Tibial nerve (tissue), 4 donors: ENCODE measurements at places on chromosomes 7 and 10.
A peak's percentile ranks its signal among the peaks of the same experiment; 100 is the strongest.

DNA sequence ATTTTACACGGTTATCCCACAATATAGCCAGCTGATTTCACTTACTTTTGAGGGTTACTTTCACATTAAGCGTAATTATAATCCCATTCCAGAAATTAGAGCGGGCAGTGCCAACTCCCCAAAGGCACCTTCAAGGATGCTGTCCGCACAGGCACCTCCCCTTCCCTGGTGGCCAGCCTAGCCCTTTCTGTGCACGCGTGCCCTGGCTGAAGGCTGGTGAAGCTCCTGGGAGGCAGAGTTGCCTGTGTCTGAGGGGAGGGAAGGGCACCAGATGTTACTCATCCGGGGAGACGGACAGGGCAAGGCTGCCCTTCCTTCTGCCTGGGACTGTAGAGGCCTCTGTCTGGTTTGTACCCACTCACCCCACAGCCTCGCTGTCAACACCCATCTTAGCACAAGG is 198.4 kb downstream of the TCERG1L start:
- no peak for DNase-seq

- peak; percentile 53 for DNase-seq
Observed at GRCh38 chr10:102678842-102679289, 34.6 kb downstream of the TRIM8 start.

GRCh38 chr7:112970771-112971170 is 115.9 kb downstream of the GPR85 start:
- no peak for DNase-seq

- DNase-seq: no peak
Observed at GRCh38 chr7:108135446-108136190, 5.5 kb upstream of the LAMB4 start.

DNA sequence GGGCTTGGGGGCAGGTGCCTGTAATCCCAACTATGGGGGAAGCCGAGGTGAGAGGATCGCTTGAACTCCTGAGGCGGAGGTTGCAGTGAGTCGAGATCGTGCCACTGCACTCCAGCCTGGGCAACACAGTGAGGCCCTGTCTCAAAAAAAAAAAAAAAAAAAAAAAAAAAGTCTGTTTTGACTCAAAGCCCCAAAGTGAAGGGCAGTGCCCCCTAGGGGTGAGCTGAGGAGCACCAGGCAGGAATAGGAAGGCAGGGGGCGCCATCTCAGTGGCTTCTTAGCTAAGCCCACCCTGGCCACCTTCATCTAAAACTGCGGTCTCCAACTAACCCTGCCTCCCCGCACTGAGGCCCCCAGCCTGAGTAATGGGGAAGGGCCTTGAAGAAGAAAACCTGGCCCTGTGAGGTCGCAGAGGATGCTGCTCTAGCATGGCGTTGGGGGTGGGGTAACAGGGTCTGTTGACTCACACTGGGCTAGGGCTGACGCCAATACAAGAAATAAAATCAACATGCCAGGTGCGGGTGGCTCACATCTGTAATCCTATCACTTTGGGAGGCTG is 9.8 kb downstream of the PODXL start:
- no peak for DNase-seq

- no peak for DNase-seq
Observed at GRCh38 chr10:125035136-125035535, 93.2 kb downstream of the ZRANB1 start.

DNA sequence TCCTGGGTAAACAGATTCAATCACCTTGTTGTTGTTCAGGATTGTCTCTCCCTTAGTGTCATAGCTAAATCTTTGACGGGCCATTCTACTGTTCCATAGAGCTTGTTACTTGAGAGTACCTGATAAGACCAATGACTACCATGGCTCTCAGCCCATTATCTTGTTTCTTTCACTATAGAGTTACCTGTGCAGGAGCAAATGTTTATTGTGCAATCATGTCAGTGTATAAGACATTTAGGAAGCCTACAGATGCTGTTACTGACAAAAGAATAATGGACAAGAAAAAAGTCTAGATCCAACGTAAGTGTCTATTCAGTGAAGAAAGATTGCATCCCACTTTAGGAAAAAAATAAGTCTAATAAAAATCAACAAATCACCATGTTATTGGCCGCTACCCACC is 1041.7 kb upstream of the AUTS2 start:
- DNase-seq: no peak

GRCh38 chr7:84792231-84792893 is 394.5 kb downstream of the SEMA3D start:
- DNase-seq: no peak

- DNase-seq: no peak
Observed at GRCh38 chr10:75407713-75408508, 6.3 kb upstream of the ZNF503 start.

GRCh38 chr10:78906734-78907390 is 161.9 kb upstream of the ZMIZ1 start:
- DNase-seq: no peak

DNA sequence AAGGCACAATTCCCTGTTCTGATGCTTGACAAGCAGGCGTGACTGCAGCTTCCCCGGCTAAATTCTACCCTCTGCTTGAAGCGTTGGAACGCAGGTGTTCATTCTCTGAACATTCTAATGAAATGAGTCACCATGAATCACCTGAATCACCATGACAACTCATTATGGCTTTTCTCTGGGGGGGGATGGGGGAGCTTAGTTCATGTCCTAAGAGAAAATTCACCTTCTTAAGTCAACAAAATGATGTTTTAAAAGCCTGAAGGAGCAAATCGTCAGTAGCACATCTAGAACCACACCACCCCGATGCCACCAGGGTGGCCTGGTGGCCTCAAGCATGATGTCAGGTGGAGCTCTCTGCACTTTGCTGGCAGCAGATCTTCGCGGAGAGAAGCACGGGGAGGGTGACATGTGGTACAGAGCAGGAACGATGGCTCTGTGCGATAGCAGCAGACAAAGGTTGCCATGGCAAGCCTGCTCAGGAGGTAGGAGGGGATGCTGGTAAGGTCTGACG is 33.7 kb downstream of the DDC start:
- no peak for DNase-seq

DNA sequence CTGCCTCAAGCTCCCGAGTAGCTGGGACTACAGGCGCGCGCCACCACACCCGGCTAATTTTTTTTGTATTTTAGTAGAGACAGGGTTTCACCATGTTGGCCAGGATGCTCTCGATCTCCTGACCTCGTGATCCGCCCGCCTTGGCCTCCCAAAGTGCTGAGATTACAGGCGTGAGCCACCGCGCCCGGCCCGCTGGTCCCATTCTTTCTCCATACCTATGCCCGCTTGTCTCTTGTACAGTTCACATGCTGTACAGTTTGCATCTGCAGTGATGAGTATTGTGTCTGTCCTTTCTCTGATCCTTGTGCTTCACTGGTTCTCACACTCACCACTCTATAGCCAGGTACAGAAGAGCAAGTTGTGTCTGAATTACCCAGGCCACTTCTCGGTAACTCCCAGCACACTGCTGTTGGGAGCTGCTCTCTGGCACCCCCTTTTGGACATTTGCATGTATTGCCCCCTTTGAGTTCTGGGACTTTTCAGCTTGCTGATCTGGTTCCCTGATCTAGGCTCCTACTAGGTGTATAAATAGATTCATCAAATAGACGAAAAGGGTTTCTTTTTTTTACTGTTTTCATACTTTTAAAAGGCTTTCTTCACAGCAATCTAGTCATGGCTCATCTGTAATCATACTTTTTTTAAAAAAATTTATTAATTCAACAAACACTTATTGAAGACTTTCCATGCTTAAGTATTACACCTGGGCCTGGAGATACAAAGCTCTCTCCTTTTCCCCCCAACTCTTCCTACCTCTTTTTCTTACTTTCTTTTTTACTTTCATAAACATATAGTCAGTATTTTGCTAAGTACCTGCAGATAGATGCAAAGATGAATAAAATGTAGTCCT is 53.5 kb downstream of the AOAH start:
- peak; percentile 50 for DNase-seq

- no peak for DNase-seq
Observed at GRCh38 chr10:110556969-110557601, 10.4 kb upstream of the SMC3 start.

DNA sequence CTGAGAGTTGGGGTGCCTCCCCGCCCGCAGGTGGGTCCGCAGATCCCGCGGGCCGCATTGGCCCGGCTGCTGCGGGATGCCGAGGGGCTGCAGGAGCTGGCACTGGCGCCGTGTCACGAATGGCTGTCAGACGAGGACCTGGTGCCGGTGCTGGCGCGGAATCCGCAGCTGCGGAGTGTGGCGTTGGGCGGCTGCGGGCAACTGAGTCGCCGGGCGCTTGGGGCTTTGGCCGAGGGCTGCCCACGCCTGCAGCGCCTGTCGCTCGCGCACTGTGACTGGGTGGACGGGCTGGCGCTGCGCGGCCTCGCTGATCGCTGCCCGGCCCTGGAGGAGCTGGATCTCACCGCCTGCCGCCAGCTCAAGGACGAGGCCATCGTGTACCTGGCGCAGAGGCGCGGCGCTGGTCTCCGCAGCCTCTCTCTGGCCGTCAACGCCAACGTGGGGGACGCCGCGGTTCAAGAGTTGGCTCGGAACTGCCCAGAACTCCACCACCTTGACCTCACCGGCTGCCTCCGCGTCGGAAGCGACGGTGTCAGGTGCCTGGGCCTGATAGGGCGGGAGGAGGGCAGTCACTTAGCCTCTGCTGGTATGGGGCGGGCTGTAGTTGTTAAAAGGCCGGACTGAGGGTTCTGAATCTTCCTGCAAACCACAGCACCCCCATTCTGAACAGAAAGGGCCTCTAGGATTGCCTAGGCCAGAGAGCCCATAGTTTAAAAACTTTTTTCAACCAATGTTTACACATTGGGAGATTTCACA is 1.3 kb downstream of the FBXL15 start:
- DNase-seq: no peak

GRCh38 chr7:65744406-65744805 is 128.5 kb upstream of the VKORC1L1 start:
- no peak for DNase-seq

DNA sequence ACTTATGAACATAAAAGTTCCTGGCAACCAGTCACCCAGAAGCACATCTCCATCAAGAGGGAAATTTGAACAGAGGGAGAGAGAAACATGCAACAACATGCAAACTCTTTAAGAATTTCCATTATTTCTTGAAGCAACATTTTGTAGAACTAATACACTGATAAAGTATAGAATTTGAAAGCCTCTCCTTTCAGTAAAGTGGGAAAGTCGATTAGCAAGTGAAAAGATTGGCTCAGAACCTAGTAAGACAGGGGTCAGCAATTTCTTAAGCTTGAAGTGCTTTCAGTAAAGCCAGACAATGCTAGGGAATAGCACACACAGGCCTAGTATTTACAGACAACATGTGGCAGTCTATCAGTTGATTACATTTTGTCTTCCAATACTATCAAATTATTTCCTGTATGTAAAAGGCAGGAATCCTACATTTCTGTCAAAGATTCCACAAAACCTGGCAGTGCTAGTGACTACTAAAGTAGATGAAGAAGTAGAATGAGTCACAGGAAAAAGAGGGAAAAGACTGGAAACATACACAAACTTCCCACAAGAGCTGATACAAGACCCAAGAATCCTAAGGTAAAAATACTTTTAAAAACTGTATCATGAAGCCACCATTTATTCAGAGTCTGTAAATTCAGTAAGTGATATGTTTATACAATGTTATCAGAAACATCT is 25.2 kb downstream of the DNAJC1 start:
- DNase-seq: no peak

DNA sequence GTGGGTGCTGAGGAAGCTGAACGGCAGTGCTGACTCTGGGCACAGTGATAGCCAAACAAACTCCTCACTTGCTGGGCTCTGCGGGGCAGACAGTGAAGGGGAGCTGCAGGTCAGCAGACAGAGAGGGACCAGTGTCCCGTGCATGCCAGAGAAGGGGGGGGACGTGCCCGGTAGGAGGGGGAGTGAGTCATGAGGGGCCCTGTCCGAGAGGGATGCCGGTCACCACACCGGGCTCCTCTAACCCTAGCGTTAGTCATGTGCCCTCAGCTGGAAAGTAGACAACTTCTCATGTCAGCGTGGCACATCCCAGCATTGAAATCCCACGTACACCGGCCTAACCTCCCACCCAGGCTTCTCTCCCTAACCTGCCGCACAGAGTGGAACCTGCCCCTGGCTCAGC is 117.1 kb upstream of the DPP6 start:
- DNase-seq: no peak

DNA sequence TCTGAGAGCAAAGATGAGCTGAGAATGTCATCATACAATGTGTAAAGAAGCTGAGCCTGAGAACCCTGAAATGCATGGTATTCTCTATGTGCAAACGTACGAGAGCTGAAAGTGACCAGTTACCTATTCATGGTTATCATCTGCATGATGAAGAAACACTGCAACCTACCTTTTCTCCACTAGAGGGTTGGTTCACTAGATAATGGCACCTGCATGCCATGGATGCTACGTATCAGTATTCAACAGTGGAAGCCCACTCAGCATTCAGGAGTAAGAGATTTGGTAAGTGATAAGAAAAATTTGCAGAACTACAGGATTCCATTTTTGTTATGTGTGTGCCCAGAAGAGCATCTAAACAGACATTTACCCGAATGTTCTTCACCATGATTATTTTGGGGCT is 145.4 kb downstream of the PTPRN2 start:
- no peak for DNase-seq

- DNase-seq: no peak
Observed at GRCh38 chr10:94363251-94363565, 469 bp upstream of the NOC3L start.

DNA sequence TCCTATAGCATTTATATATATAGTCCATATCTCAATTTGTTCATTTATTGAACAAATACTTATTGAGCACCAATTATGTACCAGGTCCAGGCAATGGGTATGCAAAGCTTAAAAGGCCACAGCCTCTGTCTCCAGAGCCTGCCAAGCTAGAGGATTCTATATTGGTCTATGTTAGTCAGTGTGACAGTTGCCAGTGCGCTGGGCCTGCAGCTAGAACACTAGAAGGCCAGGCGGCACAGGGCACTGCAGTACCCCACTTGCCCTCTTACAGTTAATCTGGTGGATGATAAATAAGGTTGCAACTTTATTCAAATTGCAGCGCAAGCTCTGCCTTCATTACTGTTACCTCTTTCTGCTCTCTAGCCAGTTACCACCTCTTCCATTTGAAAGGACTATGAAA is 68.8 kb downstream of the PPP1R3C start:
- no peak for DNase-seq

DNA sequence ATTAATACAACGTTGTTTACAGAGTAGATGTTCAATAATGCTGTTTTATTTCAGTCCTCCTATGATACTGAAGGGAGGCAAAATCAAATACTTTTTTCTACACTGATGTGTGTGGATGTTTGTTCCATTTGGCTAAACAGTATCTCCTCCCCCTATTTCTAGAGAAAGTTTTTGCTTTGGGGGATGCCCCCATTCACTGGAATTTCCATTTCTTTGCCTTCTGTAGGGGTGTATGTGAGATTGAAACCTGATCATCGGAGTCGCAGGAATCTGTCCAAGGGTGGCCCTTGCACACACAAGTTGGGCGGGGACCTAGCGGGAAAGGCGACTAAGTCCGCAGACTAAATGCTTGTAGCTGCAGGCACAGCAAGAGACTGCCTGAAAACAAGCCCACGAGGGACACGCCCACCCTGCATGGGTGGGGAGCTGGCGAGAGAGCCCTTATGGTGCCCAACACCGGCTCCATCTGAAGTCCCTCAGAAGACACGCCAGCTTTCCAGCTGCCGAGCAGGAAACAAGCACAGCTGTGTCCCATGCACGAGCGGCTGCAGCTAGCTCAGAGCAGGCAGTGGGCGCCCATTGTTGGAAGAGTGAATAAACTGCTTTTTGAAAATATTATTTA is 58.0 kb downstream of the ESYT2 start:
- no peak for DNase-seq
